Epithelial cell of prostate (primary cell): ENCODE measurements at places on chromosomes 4 and X.
A peak's percentile ranks its signal among the peaks of the same experiment; 100 is the strongest.

DNA sequence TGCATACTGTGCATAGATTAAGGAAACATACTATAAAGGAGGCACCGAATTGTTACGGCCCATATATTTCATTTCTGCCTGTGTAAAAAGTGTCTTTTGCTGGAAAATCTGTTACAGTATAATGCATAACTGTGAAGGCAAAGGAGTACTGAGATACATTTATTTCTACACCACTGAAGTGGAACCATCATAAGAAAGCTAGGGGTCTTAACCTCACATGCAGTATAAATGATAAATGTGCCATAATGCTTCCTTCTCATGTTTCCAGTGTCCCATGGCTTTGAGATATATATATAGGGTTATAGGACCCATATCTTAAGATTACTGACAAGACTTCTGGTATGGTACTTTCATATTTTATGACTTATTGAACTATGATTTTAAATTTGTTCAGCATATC lies 713.8 kb upstream of the PABPC4L start:
- no peak for DNase-seq

GRCh38 chr4:23934915-23935314 lies 45.1 kb upstream of the PPARGC1A start:
- peak; percentile 45 for DNase-seq

DNA sequence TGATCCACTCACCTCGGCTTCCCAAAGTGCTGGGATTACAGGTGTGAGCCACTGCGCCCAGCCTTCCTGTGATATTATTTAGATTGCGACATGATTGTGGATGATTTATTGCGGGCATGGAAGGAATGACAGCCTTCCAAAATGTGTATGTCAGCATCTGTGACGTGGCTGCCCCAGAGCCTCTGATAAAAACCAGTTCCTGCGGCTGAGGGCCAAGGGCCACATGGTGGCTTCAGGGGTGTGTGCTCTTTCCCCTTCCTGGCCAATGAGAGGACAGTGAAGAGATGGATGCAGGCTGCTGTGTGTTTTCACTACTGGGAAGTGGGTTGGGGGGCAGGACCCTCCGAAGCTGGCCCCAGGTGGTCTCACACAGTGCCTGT lies 57.4 kb upstream of the HGFAC start:
- peak; percentile 49 for DNase-seq

DNA sequence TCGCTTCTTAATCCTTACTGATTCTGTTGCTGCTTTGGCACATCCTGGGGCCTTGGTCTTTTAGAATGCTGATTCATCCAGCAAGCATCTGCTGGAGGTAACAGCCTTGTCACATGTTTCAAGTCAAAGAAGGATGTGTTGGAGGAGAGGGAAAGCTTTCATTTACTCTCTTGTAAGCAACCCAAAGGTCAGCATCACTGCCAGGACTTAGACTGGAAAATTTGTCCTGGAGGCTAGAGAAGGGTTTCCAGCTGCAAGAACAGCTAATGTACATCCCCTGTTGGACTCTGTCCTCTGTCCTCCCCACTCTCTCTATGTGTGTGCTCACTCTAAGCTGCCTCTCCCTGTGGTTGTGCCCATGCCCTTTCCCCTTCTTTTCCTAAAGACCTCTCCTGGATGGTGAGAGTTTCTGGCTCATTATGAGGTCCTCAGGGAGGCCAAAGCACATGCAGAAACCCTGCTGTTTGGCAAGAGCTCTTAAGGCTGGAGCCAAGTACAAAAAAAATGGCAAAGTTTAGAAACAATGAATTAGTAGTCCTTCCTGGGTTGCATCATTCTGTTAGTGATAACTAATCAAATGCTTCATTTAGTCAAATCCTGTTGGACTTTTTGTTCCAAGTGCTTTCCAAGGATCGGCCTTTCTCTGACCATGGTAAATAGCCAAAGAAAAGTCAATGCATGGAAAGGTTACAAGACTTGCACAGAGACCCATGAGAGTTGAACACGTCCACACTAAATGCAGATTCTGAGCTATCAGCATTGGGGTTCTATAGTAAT lies 13.4 kb upstream of the SRPX start:
- DNase-seq: no peak

- DNase-seq: no peak
Measured at GRCh38 chrX:30741545-30741944, 88.3 kb downstream of the GK start.

- DNase-seq: no peak
Measured at GRCh38 chr4:18209448-18209847, 187.9 kb upstream of the LCORL start.

DNA sequence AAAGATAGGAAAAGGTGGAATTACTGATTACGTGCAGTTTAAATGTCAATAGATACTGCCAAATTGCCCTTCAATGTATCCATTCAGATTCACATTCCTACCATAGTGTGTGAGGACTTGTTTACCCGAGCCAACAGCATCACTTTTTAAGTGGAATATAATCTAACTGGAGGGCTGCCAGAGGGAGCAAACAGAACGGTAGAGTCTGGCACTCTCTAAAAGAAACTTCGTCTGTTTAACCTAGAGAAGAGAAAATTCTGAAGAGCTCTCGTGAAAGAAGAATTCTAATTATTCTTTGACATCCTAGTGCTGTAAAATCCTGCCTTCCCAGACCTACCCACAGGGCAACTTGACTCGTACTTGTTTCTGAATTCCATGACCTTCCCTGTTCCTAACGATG lies 23.2 kb downstream of the SMIM43 start:
- no peak for DNase-seq

DNA sequence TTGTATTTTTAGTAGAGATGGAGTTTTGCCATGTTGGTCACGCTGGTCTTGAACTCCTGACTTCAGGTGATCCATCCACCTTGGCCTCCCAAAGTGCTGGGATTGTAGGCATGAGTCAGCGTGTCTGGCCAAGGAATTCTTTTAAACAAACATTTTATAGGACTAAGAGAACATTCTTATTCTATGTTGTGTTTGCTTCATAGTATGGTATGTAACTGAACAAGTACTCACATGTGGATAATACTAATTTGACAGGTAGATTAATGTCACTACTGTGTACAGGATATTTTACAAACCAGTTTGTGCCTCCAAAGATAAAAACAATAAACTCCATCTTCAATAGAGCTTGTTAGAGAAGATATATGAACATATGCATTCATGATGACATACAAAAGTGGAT lies 1353.4 kb downstream of the PCDH7 start:
- peak; percentile 80 for DNase-seq

- DNase-seq: peak; percentile 57
Measured at GRCh38 chr4:105613306-105613705, 60.9 kb downstream of the ARHGEF38 start.

DNA sequence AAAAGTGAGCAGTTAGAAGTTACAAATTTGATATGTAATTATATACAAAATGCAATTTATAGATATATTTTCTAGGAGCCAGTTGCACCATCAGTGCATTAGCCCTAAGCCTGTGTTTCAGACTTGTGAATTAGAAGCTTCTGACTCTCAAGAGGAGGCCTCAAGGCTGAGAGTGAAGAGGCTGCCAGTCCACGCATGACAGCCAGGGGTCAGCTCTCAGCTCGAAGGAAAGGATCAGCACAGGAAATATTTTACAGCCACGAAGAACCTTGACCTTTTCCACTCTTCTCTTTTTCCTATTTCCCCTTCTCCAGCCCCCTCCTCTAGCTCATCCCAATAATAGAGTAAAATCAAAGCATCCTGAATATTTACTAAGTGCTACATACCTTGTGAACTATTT lies 642.4 kb downstream of the TRIML1 start:
- no peak for DNase-seq

DNA sequence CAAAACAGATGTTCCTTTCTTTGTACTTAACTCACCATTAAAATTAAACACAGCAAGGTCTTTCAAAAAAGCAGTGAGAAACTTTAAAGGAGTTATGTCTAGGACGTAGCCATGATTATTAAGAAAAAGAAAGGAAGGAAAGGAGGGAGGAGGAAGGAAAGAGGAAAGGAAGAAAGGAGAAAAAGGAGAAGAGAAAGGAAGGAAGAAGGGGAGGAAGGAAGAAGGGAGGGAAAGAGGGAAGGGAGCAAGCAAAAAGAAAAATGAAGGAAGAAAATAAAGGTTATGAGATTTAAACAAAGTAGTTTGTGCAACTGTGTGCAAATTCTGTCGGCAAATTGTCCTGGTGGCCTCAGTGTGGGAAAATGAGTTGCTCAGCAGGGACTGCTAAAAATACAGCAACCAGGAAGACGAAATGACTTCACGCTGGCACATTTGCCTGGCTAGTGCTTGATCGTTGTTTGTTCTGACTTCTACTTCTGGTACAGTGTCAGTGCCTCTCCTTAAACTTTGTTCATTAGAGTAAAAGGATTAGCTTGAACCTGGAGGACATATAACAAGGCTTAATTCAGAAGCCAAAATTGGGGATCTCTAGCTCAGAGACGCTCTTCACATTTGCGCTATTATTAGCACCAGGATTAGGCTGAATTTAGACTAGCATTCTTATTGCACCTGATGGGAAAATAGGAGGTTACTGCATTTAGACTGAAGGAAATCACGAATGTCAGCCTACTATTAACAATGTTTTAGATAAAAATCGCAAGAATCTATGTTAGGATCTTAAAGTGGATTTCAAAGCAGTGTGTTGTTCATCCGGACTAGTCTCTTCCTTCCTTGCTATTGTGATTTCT lies 81.2 kb downstream of the DCK start:
- DNase-seq: no peak

DNA sequence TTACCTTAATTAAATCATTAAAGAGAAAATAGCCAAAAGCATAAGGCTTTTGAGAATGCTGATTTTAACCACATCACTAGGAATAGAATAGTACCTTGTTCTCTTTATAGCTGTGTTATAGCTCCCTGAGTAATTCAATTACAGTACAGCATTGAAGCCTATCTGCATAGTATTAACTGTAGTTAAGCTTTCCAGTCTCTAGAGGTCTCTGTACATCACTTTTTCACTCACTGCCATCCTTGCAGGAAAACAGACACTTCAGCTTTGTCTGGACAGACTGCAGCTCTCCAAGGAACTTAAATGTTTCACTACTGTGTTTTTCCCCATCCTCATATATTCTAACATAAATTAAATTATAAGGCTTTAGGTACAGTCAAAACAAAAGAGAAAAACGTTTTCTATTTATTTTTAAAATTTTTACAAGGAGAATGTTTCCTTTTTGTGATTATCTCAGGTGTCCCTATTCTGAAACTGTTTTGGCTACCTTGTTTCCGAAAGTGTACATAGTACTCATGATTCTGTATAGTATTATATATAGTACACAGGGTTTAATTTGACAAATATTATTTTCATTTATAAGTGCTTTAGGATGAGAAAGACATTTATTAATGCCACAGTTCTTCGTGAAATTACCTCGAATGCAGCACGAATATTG lies 407.9 kb downstream of the PCDH18 start:
- DNase-seq: no peak

- no peak for DNase-seq
Measured at GRCh38 chr4:123412700-123413512, 16.3 kb downstream of the SPRY1 start.

- no peak for DNase-seq
Measured at GRCh38 chr4:159204566-159204965, 101.7 kb downstream of the RAPGEF2 start.

- peak; percentile 90 for DNase-seq
Measured at GRCh38 chr4:184529283-184529682, 54.9 kb upstream of the IRF2 start.

- no peak for DNase-seq
Measured at GRCh38 chrX:136856551-136856950, 24.0 kb downstream of the RBMX start.

- peak; percentile 5 for DNase-seq
Measured at GRCh38 chrX:65643531-65644052, 23.9 kb upstream of the MSN start.

DNA sequence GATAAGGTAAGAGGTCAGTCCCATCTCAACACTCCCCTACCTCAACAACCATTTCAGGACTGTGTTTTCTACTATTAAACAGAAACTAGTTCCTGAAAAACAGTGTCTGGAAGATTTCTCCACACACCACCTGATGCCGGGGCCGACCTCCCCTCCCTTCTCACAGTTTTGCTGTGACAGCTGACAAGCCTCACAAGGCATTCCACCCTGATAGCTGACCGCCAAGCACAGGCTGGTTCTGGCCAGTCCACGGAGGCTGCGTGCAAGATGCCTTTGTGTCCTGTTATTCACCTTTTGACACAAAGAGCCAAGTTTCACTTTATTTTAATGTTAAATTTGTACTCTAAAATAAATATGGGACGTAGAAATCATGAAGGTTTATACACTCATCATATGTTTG lies 758.6 kb downstream of the PDHA2 start:
- DNase-seq: no peak

DNA sequence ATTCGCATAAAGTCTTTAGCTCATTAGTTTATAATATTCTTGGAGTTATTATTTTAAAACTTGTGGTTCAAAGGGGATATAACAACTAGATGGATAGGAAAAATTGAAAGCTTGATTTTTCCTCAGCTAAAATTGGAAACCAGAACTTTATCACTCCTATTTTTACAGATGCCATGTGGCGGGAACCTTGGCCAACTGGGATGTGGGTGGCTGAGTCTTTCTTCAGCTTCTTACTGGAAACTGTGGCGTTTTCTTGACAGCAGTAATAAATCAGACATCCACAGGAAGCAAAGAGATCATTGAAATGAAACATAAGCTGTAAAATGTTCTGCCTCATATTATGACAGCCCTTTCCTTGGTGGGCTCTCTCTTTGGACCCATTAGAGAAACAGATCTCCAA lies 84.1 kb downstream of the SPATA18 start:
- DNase-seq: no peak

DNA sequence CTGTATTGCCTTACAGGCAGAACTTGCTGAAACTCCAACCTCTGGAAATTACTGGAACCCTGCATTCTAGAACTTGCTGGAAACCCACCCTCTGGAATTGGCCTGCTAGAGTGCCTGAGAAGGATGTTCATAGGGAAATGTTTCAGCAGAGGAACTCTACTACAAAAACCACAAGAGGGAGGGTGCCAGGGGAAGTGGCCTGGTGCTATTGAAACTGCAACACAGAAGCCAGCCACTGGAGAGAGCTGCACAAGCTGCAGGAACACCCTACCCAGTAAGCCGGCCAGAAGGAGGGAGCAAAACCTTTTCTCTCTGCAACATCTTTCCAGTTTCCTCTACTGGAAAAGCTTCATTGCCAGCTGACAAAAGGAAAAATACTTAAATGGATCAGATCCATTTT lies 2.5 kb upstream of the BRWD3 start:
- no peak for DNase-seq

DNA sequence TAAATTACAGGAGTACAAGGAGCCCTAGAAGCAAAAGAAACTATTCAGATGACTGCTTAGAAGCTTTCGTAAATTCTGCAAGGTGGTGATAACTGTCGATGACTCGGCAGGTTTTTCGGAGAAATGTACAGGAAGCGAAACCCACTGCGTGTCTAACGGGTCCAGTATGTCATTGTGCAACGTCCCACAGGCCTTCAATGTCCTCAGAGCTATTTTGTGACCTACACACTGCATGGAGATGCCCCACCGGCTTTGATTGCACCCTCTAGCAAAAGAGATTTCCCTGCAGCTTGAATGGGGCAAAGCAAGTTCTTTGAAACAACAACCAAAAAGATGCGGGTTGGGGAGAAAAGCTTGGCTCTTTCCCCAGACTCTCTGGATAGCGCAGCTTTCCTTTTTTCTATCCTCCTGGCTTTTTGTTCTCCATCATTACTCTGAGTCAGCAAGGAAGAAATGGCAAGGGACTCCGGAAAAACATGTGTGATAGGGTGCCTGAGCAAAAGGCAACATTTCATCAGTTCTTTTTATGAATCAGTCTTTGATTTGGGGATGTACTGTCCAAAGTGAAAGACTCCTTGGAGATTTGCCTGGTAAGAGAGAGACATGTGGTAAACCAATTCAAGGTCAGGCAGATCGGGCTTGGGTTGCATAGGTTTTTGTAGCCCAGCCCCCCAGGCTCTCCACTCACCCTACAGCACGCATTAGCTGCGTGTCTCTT lies 112.0 kb upstream of the TBL1X start:
- no peak for DNase-seq
